Activated CD4-positive, alpha-beta T cell treated with anti-CD3 and anti-CD28 coated beads, Interleukin-2, amount 10 ng/mL, durations not matched to agents 24 days and 14 days (primary cell): ENCODE measurements at places on chromosomes 11 and 22. TPM values are rescaled to one million over a fixed set of nuclear protein-coding genes. Genes with fewer than 3 reads are reported as not detected.

The OR52A1 gene
- not detected in 2 replicates for total RNA-seq

DNA sequence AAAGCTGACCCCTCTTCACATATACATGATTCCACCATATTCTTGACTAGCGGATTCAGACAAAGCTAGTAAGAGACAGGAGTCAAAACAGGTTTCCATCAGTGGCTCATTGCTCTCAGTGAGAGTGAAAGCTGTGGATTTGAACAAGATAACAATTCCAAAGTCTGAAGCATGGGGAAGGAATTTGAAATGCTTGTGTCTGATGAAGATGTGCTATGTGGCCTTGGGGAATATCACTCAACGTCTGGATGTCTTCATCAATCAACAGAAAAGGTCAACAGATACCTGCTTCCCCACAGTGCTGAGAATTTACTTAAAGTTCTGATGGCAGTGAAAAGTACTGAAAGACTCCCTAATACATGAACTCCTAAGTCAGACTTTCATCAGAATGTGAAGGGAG, 46.9 kb upstream of the SESN3 start:
- DNase-seq: no peak

The UBQLN3 gene
- not detected in 2 replicates for total RNA-seq

DNA sequence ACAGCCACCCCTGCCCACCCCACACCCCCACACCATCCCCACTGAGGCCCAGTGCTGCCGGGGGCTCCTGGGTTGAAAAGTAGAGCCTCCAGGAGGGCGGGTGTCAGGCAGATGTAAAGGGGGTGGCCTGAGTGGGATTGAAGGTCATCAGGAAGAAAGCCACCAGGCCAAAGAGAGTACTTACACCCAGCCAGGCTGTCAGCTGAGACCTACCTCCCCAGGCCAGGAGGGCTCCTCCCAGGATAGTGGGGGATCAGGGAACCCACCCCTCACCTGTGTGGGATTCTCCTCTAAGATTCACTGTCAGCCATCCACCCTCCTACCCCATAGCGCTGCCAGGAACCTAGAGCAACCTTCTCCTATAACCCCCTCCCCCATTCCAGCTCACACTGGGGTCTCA, 17.2 kb upstream of the FCHSD2 start:
- DNase-seq: no peak

DNA sequence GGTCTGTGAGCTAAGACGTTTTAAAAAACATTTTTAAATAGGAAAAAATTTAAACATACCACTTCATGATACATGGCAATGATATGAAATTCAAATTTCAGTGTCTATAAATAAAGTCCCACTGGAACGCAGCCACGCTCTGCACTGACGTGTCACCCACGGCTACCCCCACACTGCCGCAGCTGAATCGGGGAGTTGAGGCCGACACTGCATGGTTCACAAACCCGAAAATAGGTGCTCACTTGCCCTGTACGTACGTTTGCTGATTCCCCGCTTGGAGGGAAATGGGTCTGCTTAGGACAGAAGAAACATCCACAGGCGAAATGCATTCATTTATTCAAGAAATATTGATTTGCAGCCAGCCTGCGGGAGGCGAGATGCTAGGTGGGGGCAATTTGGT, 1342.3 kb downstream of the TBC1D22A start:
- peak; percentile 34 for DNase-seq

- peak; percentile 90 for DNase-seq
These were observed 6.8 kb upstream of the CDKN1C start for GRCh38 chr11:2892215-2892966.

GRCh38 chr11:44243595-44244343, 66.2 kb downstream of the ALX4 start:
- no peak for DNase-seq

DNA sequence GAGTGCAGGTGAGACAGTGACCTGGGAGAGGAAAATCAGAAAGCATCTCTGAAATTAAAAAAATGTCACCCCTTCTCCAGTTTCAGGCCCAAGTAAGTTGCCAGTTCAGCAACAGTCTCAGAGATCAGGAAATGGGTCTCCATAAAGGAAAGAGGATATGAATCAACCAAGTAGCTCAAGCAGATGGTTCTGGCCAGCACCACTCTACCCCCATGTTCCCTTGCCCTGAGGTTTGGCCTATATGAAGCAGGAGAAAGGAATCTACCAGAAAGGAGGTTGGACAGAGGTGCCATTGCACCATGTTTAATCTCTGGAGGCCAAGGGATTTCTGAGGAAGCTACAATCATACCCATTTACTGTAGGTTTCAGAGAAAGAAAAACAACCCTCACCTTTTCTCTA, 7.7 kb downstream of the FZD4 start:
- no peak for DNase-seq

The ARAP1 gene
- total RNA-seq: 76.9 and 81.5 TPM in 2 replicates

DNA sequence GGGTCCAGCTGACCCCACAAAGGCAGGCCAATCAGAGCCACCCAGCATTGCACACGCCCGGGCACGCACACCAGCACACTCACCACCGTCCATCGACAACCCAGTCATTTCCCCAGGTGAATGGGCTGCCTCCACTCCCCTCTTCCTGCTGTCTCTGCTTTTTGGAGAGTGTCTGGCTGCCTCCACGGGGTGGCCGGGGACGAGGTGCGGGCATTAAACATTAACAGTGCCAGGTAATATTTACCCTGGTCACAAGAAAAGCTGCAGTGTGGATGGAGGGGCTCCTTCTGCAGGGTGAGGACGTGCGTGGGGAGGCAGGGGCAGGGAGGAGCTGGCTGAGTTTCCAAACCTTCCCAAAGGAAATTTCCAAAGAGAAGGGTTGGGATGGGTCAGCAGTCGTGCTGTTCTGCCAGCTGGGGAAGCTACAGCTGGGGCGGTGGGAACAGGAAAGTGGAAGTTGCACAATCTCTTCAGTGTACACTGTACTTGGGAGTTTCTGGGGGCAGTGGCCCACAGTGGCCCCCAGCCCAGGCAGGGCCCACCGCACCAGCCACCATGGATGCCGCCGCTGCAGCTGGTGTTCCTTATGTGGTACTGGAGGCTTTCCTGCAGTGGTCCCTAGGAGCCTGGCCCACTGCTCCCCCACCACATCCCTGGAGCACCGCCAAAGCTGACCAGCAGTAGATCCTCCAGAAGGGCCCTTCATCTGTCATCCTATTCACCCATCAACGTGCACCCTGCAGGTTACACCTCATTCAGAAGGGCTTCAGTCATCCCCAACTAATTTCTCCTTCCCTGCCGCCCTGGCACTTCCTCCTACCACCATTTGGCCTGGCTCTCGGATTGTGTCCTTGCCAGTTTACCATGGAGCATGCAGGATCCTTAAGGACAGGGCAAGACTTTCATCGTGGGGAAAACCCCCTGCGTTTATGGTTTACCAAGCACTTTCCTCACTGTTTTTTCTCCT, at the start of gene FXYD2:
FXYD2 (minus strand) TSS at position 174 of the 967 bp plus-strand sequence; CDS start at position 108, 66 bp downstream.
- no peak for DNase-seq

DNA sequence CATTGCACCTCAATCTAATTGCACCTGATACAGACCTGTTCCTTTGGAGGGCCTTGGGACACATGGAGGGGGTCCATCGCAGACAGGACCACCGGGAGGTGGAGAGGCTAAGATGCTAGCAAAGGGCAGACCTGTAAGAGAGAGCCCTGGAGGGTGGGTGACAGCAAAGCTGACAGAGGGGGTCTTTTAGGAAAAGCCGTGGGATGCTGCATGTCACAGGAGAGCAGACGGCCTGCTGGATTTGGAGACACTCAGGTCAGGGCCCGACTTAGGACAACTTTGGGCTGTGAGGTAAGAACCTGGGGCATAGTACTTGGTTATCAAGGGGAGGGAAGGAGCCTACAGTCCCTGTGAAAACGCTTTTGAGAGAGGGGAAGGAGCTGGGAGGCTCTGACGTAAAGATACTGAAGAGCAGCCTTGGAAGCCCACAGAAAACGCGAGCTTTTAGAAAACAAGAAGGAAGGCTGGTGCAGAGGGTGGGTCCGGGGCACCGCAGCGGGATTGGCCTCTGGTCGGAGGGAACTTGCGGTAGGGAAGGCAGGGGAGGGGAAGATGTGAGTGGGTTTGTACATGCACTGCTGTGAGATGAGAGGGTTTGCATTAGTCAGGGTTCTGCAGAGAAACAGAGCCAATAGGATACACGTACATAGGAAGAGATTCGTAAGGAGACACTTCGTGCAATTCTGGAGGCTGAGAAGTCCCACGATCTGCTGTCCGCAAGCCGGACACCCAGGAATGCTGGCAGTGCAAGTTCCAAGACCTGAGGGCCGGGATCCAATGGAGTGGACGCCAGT, 868.5 kb downstream of the TBC1D22A start:
- DNase-seq: no peak

The CCDC73 gene
- total RNA-seq: not detected in 2 replicates

The LRRC56 gene
- total RNA-seq: 2.1 and 2.3 TPM in 2 replicates

DNA sequence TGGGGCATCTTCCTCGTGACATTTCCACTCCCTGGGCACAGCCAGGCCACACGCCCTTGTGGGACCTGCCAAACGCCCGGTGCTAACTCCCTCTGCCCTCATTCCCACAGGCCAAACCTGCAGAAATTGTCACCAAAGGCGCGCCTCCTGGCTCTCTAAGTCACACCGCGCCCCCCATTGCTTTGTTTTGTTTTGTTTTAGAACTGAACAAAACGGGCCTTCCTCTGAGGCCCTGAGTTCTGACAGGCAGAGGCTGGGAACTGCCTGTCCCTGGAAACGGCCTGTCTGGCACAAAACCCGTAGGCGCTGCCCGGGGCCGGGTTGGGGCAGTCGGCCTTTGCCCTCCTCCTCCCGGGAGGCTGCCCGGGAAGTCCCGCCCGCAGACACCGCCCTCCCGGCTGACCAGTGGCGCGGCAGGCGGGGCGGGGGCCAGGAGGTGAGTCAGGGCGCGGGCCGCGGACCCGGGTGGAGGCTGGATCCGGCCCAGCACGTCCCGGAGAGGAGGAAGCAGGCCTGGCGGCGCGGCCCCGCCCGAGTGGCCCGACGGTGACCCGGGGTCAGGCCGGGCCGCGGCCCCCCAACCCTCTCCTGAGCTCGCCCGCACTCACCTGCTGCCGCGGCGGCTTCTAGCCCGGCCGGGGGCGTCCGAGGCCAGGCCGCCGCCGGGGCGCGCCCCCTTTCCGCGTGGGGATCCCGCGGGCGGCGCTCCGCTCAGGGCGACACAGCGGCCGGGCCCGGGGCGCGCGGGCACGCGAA, 465 bp downstream of the SUN2 start:
- peak; percentile 89 for DNase-seq

DNA sequence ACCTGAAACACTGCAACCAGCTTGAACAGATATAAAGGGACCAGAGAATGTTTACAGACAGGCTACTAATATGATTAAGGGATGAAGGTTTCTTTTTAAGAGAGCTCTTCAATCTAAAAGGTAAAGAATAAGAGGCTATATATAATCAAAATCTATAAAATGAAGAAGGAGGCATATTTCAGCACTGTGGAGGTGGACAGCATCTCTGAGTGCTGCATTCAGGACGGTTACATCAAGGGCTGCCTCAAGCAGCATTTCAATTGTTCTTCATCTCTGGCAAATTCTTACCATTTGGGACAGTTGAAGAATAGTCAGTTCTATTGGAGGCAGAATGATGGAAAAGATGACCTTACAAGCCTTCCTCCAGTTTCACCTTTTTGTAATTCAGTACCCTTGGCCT, 139.6 kb upstream of the LMO1 start:
- DNase-seq: no peak

The IRAG1 gene
- total RNA-seq: not detected in 2 replicates

The OR5P2 gene
- not detected in 2 replicates for total RNA-seq

DNA sequence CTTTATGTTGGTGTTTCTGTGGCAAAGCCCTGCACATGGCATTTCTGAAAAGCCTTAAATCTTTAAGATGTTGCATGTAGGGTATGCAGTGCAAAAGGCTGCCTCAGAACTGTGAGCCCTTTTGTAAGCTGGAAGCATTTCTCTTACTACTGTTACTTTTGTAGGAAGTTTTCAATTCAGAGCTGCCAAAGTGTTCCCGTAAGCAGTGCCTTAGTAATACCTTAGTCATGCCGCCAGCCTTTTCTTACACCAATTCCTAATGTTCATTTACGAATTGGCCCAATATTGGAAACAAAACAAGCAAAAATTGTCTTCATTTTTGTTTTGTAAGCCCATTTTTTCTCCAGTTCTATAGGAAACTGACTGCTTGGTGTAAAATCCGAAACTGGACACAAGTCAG, 67.4 kb upstream of the RASSF10 start:
- DNase-seq: no peak
